ENCODE measurements at places on chromosomes 12 and 14. TPM values are rescaled to one million over a fixed set of nuclear protein-coding genes. Genes with fewer than 3 reads are reported as not detected.

DNA sequence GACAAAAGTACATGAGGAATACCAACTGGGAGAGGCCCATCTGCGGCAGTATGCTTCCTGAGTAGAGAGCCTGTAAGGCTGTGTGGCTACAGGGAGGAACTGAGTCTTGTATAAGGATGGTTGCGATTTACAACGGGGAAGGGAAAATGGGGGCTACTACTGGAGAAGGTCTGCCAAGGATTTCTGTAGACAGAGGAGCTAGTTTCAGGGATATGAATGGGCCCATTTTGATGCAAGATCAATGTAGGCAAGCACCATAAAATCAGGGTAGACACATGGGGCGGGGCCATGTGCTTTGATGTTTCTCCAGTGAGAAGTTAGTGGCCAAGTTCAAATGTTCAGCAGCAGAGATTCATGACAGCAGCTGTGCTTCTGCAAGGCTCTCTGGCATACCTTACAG lies 149.4 kb downstream of the GPR65 start:
- DNase-seq = no peak

DNA sequence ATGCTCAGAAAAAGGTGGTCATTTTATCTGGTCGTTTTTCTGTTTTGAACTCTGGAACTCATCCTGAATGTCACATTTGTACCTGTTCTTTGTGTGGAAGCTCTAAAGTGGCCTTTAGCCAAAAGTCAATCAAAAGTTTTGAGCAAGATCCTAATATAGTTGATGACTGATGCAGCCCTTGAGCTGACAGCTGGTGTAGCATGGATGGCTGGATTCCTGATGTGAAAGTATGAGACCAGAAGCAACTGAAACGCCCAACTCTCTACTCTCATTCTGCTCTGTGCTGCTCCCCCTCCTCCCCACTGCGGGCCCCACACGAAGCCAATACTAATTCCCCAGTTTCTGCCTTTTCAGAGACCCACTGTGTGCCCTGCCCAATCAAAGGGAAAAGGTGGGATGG lies 10.3 kb upstream of the MYH7 start:
- DNase-seq = no peak

DNA sequence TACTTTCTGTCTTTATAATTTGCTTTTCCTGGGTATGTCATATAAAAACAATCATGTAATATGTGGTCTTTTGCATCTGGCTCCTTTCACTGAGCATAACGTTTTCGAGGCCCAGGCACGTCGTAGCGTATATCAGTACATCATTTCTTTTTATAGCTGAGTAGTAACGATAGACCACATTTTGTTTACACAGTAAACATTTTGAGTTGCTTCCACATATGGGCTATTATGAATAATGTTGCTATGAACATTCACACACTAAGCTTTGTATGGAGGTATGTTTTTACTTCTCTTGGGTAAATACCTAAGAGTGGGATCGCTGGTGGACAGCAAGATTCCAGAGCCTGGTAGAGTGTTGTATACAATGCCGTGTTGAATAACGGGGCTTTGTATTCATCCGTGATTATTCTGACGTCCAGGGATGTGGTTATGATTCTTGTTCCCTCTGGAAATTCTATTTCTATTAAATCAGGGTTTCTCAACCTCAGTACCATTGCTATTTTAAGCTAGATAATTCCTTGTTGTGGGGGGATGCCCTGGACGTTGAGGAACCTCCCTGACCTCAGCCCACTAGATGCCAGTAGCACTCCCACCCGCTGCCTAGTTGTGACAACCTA lies 38.9 kb upstream of the CIT start:
- no peak for DNase-seq

- no peak for DNase-seq
These were observed 415.8 kb upstream of the NOVA1 start for GRCh38 chr14:27013678-27014077.

GRCh38 chr12:54689984-54690383 lies 41.8 kb upstream of the DCD start:
- no peak for DNase-seq

GRCh38 chr14:100297320-100298300 lies 8.6 kb downstream of the SLC25A29 start:
- no peak for DNase-seq

Gene OVCH1
- not detected for total RNA-seq
